ENCODE measurements at places on chromosomes 4 and X.

- no peak for DNase-seq
Observed at GRCh38 chr4:44149282-44149681, 299.3 kb downstream of the KCTD8 start.

GRCh38 chrX:150198776-150199175 is 164.3 kb upstream of the MAMLD1 start:
- no peak for DNase-seq

DNA sequence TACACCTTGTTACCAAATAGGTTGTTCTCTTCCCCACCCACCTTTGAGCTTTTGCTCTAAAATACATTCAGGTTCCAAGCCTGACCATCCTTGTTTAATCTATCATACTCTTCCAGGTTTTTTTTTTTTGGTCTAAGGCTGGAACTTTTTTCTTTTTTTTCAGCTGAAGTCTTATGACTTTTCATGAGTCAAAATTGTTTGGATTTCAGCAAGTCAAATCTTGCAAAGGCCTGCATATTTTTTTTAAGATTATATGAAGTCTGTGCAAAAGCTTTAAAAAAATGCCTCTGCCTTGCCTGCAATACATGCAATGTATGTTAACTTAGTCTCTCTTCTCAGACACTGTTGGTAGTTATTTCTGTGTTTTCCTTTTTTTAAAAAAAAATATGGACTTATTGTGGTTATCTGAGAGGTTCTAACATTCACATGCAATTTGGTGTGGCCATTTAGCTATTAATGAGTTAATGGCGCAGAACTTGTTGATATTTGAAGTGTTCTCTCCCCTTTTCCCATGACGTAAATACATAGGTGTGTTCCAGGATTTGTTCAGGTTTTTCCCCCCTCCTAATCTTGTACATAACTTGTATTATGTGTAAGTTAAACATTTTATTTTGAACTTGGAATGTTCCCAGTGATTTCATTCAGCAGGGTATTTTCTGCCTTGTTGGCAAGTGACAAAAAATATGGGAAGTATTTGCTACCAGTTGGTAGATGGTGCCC is 58.7 kb downstream of the CCKAR start:
- no peak for DNase-seq

GRCh38 chr4:88818631-88819470 is 121.2 kb upstream of the NAP1L5 start:
- peak; percentile 43 for DNase-seq

DNA sequence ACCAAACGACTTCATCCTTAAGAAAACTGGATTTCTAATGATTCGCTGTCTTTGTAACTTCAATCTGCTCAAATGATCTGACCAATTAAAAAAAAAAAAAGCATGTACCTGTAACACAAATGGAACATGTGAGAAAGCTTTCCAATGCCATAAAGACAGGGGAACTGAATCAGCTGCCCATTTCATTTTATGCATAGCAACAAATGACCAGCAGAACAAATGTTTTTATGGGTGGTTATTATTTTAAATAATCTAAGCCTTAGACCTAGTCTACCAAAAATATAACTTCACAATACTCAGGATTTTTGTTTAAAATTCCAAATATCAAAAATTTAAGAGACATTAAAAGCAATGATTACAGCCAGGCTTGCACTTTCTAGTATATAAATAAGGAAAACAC is 145.7 kb downstream of the NR3C2 start:
- no peak for DNase-seq

DNA sequence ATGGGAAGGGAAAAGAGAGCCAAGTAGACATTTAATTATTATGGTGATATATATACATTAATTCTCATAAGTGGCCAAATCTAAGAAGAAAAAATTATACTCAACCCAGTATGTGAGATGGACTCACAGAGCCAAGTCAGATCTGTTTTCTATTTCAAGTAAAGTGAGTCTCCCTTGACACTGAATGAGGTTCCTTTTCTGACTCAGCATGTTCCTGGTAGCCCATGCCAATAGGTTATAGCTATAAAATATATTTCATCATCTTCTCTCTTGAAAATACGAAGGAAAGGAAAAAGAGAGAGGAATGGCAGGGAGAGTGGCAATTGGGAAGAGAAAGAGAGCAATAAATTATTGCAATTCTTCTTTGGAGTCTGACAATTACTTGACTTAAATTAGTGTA is 68.8 kb upstream of the GRIA2 start:
- peak; percentile 8 for DNase-seq

- peak; percentile 19 for DNase-seq
Observed at GRCh38 chrX:51779306-51779705, 36.1 kb downstream of the GSPT2 start.
